Dermis blood vessel endothelial cell (primary cell): ENCODE measurements at places on chromosomes 7 and 10. TPM values are rescaled to one million over a fixed set of nuclear protein-coding genes. Genes with fewer than 3 reads are reported as not detected.

DNA sequence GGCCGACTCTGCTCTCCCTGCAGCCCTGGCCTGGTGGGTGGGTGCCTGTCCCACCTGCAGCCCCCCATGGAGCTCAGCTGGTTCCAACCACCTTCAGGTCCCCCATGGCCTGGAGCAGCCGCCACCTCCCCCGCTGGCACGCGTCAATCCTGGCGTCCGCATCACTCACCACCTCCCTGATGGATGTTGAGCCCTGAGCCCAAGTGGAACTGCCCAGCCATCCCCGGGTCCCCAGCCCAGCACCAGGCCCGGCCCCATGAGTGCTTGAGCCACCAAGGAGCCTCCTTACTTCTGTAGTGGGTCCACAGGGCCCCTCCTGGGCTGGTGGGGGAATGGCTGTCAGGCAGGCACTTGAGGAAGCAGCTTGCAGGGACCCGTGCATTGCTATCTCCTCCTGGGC lies 14.6 kb downstream of the AGAP3 start:
- DNase-seq = no peak

Gene INPP5A
- 24.1 and 32.8 TPM in 2 replicates for total RNA-seq

Gene OSBPL3
- 25.2 and 31.8 TPM in 2 replicates for total RNA-seq

GRCh38 chr10:112663234-112664125 lies 216.5 kb downstream of the VTI1A start:
- DNase-seq = peak; percentile 3

GRCh38 chr7:33667196-33667595 lies 238.1 kb upstream of the BMPER start:
- DNase-seq = no peak

- peak; percentile 76 for DNase-seq
These were observed 196.3 kb downstream of the JCAD start for GRCh38 chr10:29862923-29863614.

DNA sequence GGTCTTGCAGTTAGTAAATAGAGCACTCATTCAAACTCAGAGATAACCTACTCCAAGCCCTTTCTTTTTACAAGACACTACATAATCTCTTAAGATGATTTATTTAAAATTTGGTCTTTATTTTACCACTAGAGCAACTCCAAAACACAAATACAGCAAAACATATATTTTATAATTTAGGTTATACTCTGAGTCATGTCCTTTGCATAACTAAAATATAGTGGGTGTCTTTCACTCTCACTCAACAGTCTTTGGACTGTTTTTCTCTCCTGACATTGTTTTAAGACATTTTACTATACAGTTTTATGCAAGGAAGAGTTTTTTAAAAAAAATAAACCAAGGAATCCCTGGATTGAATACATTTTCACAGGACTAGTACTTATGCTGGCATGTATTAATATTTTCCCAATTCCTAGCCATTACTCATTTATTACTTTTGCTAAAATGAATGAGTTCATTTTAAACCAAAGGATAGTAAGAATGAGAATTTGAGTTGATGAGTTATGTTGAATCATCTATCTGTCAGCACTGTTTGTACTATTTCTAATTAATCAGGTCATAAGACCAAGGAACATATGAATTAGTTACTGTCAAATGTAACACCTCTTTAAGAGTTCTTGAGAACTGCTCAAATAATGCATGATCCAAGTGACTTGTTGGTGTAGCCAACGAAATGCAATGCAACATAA lies 303.1 kb upstream of the FZD1 start:
- no peak for DNase-seq

GRCh38 chr7:95963446-95963990 lies 191.2 kb downstream of the DYNC1I1 start:
- no peak for DNase-seq

DNA sequence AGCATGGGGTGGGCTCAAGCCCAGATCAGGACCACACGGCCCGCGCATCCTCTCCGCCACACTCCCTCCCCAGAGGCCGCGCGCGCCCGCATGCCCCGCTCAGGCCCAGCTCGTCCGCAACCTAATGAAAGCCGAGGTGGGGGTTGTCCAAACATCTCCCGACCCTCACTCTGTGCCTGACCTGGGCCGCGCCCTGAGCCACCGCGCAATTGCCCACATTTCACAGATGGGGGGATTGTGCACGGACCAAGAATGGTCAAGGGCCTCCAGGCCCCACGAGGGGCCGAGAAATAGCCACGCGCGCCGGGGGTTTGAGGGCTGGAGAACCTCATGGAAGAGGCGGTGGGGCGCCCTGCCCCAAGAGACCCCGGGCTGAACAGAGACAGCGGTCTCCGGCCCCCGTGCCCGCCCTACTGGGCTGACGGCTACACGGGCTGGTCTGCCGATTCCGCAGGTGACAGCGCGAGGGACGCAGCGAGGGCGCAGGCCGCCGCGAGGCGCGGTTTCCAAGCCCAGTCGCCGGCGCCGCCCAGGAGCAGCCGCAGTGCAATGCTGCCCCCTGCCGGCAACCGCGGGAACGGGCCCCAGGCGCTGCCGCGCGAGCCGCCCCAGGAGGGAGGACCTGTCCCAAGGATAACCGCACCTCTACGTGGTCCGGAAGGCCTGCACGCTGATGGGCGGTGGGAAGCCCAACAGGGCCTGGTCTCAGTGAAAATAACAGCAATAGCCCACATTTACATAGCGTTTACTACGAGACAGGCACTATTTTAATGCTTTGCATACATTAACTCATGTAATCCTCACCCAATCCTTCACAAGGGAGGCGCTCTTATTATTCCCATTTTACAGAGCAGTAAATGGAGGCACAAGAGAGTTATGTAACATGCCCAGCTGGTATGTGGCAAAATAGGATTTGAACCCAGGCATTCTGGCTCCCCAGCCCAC lies 10.5 kb upstream of the GRID1 start:
- peak; percentile 74 for DNase-seq

Gene CTBP2
- total RNA-seq = 112 and 148 TPM in 2 replicates

Gene FRMD4A
- 42.0 and 51.8 TPM in 2 replicates for total RNA-seq

Gene SFRP4
- 0.09 TPM in 1 of 2 replicates, not detected in the other for total RNA-seq

- DNase-seq = no peak
These were observed 48.5 kb upstream of the SLF2 start for GRCh38 chr10:100864036-100864885.

DNA sequence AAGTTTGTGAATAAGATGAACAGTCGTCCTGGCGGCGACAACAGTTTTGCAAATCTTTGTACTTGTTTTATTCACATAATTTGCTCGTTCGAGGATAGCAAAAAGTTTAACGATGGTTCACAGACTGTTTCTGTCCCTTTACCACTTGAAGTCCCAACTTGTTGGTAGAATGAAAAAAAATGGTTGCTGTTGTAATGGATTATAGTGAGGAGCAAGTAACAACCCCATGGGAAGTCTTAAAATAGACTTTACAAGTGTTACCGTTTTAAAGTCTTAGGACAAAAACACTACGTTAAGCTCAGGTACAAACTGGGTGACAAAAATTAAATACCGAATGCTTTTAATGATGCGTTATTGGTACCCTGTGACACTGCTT lies 589 bp downstream of the LSM8 start:
- DNase-seq = peak; percentile 27

DNA sequence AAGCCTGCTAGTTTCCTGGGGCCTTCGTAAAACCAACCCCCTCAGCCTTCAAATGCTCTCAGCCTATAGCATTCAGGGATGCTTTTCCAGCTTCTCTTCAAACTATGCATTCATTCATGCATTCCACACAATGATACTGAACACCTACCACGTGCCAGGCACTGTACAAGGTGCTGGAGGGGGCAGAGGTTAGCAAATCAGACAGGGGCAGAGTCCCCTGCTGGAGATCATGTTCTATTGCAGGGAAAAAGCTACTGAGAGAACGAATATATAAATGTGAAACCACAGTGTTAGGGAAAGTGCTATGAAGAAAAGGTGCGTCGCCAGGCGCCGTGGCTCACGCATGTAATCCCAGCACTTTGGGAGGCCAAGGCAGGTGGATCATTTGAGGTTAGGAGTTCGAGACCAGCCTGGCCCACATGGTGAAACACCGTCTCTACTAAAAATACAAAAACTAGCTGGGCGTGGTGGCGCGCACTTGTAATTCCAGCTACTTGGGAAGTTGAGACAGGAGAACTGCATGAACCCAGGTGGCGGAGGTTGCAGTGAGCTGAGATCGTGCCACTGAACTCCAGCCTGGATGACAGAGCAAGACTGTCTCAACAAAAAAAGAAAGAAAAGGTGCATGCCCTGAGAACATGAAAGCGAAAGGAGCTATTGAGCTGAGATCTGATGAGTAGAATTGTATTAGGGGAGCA lies 64.6 kb upstream of the CALN1 start:
- no peak for DNase-seq

DNA sequence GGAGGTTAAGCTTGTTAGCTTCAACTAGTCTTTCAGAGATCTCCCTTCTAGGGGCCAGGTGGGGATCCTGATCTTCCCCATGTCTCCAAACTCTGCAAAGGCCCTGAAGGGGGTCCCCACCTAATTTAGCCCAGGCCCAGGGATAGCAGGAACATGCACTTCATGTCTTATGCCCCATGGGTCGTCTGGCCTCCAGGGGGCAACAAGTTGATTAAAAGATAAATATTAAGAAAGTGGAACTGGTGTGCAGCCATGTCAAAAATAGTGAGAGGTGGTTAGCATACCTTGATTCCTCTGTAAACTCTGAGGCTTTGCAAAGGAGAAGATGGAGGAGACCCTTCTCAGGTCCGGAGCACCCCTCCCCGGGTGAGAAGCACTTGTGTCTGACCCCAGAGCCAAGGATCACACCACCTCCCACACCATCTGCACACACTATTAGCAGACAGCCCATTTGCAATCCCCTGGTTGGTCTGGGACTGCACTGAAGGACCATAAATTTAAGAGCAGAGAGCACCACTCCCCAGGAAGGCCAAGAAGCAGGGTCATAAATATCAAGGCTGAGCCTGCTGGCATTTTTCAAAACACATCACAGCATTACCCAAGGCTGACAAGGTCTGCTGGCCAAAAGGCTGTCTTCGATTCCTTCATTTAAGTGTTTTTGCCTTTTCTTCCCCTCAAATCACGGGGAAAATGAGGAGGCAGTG lies 44.2 kb upstream of the LRRC18 start:
- no peak for DNase-seq

GRCh38 chr7:44637788-44638594 lies 31.6 kb downstream of the OGDH start:
- DNase-seq = peak; percentile 41

DNA sequence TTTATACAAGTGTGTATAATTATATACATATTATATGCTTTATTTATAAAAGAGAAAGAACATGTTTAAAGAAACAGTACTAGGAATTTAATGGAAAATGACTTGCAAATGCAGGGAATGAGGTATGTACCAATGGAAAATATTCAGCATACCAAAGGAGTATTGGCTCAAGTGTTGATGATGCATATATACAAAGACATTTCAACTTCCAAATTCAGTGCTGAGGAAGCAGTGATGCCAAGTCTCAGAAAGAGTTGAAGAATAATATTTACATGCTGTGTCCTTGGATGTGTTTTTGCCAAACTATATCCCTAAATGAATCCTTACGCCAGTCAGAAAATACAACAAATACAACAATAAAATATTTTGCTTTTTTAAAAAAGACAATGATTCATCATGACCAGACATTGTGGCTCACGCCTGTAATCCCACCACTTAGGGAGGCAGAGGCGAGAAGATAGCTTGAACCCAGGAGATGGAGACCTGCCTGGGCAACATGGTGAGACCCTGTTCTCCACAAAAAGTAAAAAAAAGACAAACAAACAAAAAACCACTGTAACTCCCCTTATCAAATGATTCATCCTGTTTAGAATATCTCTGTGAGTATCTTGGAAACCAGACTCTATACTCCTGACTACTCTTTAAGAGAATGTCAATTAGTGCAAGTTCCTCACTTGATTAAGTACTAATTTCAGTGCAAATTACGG lies 157.2 kb downstream of the CHRM2 start:
- DNase-seq = no peak

- DNase-seq = no peak
These were observed 48.4 kb downstream of the DYNC1I1 start for GRCh38 chr7:95820778-95821177.

Gene NUTM2B
- total RNA-seq = 0.33 and 0.51 TPM in 2 replicates

Gene AMPH
- not detected in 2 replicates for total RNA-seq

Gene SLC26A5
- total RNA-seq = 0.85 and 0.93 TPM in 2 replicates

GRCh38 chr7:29077854-29078253 lies 68.5 kb downstream of the CPVL start:
- no peak for DNase-seq

GRCh38 chr7:30755384-30756154 lies 3.6 kb downstream of the INMT start:
- DNase-seq = no peak

GRCh38 chr7:135522509-135522908 lies 12.6 kb upstream of the CNOT4 start:
- no peak for DNase-seq
